ENCODE measurements at places on chromosomes 2 and 18.

DNA sequence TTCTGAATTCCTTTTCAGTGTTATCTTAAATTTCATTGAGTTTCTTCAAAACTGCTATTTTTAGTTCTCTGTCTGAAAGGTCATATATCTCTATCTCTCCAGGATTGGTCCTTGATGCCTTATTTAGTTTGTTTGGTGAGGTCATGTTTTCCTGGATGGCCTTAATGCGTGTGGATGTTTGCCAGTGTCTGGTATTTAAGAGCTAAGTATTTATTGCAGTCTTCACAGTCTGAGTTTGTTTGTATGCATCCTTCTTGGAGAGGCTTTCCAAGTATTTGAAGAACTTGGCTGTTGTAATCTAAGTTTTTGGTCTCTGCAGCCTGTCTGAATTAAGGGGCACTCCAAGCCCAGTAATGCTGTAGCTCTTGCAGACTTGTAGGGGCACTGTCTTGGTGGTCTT lies 249.3 kb downstream of the ZNF385B start:
- DNase-seq: no peak

DNA sequence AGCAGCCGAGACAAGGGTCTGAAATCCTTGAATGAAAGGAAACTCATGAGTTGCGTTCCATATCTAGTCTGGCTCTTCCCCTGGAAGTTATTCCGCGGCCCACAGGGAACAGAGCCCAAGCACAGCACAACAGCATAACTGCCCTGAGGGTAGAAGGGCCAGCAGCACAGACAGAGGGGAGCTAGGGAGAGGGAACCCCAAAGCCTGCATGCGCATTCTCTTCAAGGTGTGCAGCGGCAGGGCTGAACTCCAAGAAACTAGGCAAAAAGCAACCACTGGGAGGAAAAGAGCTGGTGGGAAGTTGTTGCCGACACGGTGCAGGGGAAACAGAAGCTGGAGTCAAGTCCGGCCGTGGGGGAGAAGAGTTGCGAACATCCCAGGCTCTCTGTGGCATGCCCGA lies 11.8 kb downstream of the GPR148 start:
- no peak for DNase-seq

GRCh38 chr2:29777161-29777560 lies 144.2 kb downstream of the ALK start:
- DNase-seq: no peak

DNA sequence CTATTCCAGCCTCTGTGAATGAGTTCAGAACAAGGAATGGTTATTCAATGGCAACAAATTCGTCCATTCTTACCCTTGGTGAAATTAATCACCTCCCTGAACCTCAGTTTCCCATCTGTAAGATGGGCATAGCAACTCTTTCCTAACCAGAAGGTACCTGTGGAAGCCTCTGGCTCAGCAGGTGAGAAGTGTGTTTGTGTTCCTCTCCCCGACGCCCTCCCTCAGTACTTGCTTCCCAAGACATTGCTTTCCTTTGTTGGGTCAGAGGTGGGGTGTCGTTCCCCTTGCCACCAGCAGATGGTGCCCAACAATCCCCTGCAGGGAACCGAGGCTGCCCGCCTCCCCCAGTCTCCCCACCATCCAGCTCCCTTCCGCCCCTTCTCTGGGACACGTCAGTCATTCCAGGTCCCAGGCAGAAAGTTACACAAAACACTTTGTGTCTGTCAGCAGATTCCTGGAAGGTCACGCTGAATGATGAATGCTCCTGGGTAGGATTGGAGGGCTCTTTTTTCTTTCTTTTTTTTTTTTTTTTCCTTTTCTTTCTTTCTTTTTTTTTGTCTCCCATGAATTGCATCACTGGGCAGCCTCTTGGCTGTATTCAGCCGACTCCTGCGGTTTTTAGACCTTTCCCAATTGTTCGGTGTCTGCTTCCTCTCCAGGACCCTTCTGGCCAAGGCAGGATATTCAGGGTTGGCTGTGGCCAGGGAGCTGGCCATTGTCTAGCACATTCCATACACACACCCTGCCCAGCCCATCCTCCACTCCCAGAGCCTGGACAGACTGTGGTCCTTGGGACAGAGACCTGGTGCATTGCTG lies 117.3 kb downstream of the LPIN1 start:
- peak; percentile 27 for DNase-seq

- no peak for DNase-seq
Observed at GRCh38 chr2:240946046-240946445, 39.9 kb downstream of the CROCC2 start.
